Nucleus accumbens (tissue), 56 donors: ENCODE measurements at places on chromosomes 1 and 21.
A peak's percentile ranks its signal among the peaks of the same experiment; 100 is the strongest.

DNA sequence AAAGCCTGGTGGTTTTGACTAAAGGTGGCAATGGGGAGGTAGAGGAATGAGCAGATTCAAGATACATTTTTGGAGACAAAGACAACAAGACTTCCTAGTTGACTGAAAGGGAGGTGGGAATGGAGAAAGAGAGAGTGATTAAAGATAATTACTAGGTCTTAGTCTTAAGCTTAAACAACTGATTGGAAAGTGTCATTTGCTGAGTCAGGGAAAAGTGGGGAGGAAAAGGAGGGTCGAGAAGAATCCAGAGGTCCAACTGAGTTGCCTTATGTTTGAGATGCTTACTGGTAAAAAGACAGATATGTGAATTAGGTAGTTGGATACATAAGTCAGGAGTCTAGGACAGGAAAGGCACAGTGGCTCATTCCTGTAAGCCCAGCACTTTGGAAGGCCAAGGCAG, 179.3 kb downstream of the RGS7 start:
- DNase-seq, result no peak

- DNase-seq, result no peak
Measured at GRCh38 chr1:11671544-11672286, 7.7 kb downstream of the FBXO6 start.

- no peak for DNase-seq
Measured at GRCh38 chr1:116125758-116126157, 14.6 kb downstream of the MAB21L3 start.

GRCh38 chr21:16046656-16047330, 317.0 kb downstream of the USP25 start:
- DNase-seq, result no peak

GRCh38 chr21:44576025-44576420, 2.5 kb downstream of the KRTAP10-4 start:
- DNase-seq, result no peak

DNA sequence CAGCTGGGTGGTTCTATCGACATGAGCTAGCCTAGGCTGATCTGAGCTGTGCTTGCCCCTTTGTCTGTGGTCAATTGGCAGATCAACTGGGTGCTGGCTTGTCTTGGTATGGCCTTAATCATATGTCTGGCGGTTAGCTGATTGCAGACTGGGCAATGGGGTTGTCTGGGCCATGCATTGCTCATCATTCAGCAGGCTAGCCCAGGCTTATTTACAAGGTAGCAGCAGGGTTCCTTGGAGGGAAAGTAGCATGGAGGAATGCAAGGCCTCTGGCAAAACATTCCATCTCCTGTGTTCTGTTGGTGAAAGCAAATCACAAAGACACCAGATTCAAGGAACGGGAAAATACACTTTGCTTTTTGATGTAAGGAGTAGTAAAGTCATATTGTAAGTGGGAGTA, 84.0 kb upstream of the IVNS1ABP start:
- no peak for DNase-seq

DNA sequence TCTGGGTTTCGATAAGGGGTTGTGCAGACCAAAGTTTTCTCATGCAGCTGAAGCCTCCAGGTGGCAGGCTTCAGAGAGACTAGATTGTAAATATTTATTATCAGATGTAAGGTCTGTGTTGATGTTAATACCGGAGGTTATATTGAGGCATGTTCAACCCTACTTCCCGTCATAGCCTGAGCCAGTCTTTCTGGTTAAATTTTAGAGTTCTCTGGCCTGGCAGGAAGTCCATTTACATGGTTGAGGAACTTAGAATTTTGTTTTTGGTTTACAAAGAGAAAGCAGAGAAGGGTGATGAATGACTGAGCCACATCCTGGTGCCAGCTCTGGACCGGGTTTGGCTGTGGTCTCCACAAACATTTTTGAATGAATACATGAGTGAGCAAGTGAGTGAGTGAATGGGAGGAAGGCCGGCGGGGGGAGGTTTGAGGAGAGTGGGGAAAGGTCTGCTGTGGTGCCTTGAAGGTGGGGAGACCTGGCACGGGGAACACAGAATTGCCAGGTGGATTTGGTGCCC, 218.5 kb downstream of the DISC1 start:
- DNase-seq, result no peak

DNA sequence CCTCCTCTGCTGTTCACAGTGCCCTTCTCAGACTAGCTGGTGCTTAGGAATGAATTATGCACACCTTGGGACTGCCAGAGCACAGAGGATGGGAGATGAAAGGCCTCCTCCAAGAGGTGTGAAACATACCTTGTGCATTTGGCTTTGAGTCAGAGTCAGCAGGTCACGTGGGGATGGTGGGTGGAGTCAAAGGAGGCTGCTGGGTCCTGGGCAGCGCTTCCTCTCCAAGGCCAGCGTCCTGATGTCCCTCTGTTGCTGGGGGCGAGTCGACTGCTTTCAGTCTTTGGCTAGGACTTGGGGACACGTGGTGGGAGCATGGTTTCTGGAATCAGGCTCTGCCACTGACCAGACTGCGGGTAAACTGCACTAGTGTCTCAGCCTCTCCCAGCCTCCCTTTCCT, 91.2 kb downstream of the AJAP1 start:
- DNase-seq, result no peak

GRCh38 chr1:35554266-35555211, 2.7 kb downstream of the KIAA0319L start:
- no peak for DNase-seq

DNA sequence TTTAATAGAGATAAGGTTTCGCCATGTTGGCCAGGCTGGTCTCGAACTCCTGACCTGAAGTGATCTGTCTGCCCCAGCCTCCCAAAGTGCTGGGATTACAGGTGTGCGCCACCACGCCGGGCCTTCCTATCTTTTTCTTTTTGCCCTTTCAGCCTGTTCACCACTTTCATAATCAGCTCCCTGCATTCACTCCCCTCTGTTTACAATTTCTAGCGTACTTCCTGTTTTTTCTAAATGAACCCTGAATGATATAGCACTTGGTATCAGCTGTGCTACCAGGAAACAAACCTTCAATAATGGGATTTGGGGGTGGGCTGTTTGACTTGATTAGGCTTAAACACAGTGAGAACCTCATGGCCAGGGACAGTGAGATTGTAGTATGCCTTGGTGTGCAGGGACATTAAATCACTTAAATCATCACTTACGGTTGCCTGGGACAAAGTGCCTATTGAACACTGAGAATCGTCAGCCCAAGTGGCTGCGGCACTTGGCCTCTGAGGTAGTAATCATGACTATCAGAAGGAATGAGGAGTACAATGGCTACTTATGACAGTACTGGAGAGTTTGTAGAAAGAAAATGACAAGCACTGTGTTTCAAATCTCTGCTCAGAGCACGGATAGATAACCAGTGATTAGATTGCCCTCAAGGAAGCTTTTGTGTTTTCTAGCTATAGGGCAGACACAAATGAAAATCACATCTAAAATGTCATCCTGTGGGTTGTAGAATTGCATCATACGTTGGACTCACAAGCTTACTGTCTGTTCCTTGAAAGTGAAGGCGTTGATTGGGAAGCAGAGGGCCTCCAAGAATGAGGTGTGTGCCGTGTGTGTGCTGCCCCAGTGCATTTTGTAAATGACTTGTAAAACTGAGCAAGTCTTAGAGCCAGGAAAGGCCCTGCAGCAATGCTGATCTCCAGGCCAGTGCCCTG, 661.8 kb downstream of the MATN1 start:
- DNase-seq, result no peak

GRCh38 chr1:156146769-156147405, 6.5 kb upstream of the SEMA4A start:
- peak; percentile 49 for DNase-seq

GRCh38 chr1:200438911-200439310, 29.1 kb upstream of the ZNF281 start:
- no peak for DNase-seq

- peak; percentile 33 for DNase-seq
Measured at GRCh38 chr1:67850611-67851075, 17.4 kb upstream of the GNG12 start.

DNA sequence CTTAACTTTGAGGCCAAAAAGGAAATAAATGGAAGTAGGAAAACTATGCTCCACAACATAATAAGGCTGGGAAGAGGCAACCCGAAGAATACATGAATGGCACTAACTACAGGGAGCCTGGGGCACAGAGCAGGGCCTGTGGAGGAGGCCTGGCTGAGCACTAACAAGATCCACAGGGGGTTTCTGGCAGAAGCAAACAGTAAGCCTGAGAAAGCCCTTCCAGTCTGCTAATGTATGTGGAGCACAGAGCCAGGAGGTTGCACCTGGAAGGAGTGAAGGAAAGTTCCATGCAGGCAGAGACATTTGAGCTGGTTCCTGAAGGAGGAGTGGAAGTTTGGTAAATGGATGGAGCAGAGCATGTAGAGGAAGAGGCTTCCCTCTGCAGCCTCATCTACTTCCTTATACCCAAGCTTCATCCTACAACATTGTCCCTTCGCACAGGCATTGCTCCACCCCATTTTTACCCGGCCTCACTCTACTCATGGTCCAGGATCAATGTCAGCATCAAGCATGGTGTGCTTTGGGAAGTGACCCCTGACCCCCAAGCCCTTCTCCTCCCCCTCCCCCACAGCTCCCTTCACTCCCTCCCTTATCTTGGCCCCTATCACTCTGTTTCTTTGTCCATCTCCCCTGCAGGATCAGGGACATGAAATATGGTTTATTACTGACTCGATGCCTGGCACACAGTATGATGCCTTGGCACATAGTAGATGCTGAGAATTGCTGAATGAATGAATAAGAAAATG, 23.3 kb downstream of the SHISA4 start:
- no peak for DNase-seq

DNA sequence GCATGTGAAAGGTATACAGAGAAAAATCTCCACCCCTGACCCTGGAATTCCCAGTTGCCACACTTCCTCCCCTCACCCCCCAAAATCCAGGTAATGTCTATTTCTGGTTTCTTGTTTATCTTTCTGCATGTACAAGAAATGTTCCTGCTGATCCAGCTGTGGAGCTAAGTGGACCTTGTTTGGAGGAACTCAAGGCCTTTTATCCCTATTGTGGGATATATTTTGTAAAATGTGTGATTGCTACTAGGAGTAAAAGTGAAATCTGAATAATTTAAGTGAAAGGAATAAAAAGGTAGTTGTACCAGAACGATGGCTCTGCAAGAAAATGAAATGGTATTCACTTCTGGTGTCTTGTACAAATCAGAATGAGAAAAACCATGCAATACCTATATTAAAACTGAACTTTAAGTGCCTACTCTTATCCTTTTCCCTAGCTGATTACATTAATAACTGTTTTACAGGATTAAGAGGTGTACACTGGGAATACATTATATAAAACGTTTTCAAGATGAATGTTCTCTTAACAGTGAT, 3.0 kb downstream of the SPEN start:
- DNase-seq, result no peak

- DNase-seq, result no peak
Measured at GRCh38 chr1:212981025-212981495, 30.7 kb downstream of the VASH2 start.

GRCh38 chr21:33334824-33335223, 10.1 kb downstream of the IFNAR1 start:
- no peak for DNase-seq

DNA sequence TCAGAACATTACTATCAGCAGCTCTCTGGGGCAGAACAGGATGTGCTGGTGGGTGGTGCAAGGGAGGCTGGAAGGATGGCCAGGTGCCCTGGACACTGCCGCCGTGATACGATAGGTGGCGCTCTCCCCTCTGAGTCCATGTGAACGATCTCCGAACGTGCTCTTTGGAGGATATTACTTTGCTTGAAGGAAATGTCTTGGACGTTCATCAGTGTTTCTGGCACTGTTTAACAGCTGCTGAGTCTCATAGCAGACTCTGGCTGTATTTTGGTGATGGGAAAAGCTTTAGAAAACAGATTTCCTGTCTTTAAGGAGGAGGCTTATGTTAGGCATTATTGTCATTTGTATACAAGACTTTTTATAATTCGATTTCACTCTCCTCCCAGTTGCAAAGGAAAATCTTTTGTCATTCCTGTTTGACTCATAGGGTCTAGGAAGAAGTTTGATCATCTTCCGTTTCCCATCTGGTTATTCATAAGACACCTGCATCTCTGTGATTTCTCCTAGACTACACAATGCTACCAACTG, 386.2 kb upstream of the ADGRL2 start:
- no peak for DNase-seq

- DNase-seq, result no peak
Measured at GRCh38 chr1:181947441-181947840, 114.1 kb downstream of the ZNF648 start.

GRCh38 chr1:29966526-29967045, 730.3 kb downstream of the PTPRU start:
- no peak for DNase-seq

DNA sequence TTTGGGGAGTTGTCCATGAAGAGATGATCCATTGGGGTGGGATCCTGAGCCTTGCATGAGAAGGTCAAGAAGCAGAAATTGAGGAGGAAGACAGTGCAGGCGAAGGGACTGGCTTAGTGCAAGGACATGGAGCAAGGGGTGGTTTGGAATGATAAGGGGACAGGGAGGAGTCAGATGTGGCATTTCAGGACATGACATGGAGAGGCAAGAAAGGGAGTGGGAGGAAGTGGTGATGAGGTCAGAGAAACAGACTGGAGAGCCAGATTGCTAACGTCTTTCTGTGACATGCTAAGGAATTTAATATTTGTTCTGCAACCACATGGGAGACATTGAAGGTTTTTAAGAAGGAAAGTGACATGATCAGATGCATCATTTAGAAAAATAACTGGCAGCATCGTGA, 346.8 kb upstream of the FMN2 start:
- no peak for DNase-seq

DNA sequence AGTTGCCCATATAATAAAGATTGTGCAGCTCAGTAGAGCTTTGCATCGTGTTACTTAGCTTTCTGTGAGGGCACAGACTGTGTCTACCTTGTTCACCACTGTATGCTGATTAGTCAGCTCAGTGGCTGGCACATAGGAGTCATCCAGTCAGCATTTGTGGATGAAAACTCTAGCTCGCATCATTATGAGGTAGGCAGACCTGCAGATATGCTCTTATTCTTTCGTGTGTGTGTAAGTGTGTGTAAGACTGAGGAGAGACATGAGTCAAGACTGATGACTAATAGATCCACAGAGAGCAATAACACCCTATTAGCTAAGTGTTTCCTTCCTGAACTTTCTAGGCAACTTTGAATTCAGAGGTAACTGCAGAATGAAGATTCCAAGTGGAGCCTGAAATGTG, 17.1 kb downstream of the TTF2 start:
- DNase-seq, result no peak

DNA sequence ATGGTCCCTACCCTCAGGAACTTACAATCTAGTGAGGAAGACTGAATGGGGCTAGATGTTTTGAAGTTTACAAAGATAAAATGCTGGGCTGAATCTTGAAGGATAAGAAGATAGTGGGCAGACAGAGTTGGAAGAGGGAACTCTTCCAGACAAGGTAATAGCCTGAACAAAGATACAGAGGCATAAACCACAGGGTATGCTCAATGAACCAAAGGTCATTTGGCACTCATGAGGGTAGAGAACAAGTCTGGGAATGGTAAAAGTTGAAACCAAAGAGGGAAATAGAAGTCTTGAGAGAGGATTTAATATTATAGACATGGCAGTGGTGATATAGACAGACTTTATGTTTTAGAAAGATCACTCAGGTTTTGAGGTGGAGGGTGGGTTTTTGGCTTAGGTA, 48.1 kb upstream of the ZSWIM5 start:
- DNase-seq, result no peak

DNA sequence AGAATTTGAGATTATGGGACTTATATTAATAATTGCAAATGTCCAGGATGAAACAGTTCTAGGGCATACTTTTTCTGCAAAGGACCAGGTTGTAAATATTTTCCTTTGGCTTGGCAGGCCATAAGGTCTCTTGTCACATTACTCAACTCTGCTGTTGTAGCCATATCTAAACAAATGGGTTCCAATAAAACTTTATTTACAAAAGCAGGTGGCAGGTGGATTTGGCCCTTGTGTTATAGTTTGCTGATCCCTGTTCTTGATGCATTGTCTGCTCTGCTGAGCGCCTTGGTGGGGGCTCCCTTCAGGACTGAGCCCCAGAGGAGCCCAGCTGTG, 258.5 kb downstream of the FOXD2 start:
- DNase-seq, result no peak
